ENCODE measurements at places on chromosomes 5 and 9. TPM values are rescaled to one million over a fixed set of nuclear protein-coding genes. Genes with fewer than 3 reads are reported as not detected.

The BTNL8 gene
- total RNA-seq: 0.96 TPM

The NTNG2 gene
- total RNA-seq: 12.1 TPM

The PCDH1 gene
- total RNA-seq: 8.9 TPM

The CENPK gene
- 0.83 TPM for total RNA-seq

The WNK2 gene
- 1.1 TPM for total RNA-seq

The GARIN3 gene
- total RNA-seq: not detected

- no peaks in the 10 kb centered on the region for H3K36me3 ChIP-seq
- DNase-seq: no peak
- H3K27me3 ChIP-seq: no peaks in the 10 kb centered on the region
- H3K4me3 ChIP-seq: no peak overlapping the region
- no peaks in the 10 kb centered on the region for H3K4me1 ChIP-seq
- no peak overlapping the region for H3K27ac ChIP-seq
Observed at GRCh38 chr5:84032324-84032723, 311.7 kb upstream of the HAPLN1 start.

DNA sequence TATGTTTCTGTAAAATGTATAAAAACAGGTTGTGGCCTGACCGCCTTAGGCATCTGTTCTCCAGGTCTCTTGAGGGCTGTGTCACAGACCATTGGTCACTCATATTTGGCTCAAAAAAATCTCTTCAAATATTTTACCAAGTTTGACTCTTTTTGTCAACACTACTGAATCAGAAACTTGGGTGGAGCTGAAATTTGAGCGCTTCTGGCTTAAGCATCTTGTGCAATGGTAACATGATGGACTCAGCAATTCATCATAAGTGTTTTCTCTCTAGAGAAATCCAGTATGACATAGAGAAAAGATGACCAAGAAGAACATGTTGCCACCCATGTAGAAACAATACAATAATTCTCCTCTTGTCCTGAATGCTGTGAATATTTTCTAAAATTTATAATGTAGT, 387.9 kb downstream of the MAT2B start:
- H3K36me3 ChIP-seq: no peaks in the 10 kb centered on the region
- no peak overlapping the region for H3K27ac ChIP-seq
- no peak overlapping the region for H3K4me3 ChIP-seq
- no peak for DNase-seq
- no peaks in the 10 kb centered on the region for H3K4me1 ChIP-seq

GRCh38 chr5:170534177-170534576, 30.4 kb downstream of the KCNIP1 start:
- H3K27ac ChIP-seq: no peak overlapping the region
- H3K27me3 ChIP-seq: no peaks in the 10 kb centered on the region
- DNase-seq: no peak
- no peak overlapping the region for H3K4me3 ChIP-seq

GRCh38 chr5:148214665-148215185, 11.9 kb downstream of the SPINK6 start:
- H3K4me3 ChIP-seq: no peak overlapping the region
- no peak for DNase-seq
- no peaks in the 10 kb centered on the region for H3K4me1 ChIP-seq
- H3K27ac ChIP-seq: no peak overlapping the region
- no peaks in the 10 kb centered on the region for H3K36me3 ChIP-seq
- H3K27me3 ChIP-seq: no peaks in the 10 kb centered on the region

DNA sequence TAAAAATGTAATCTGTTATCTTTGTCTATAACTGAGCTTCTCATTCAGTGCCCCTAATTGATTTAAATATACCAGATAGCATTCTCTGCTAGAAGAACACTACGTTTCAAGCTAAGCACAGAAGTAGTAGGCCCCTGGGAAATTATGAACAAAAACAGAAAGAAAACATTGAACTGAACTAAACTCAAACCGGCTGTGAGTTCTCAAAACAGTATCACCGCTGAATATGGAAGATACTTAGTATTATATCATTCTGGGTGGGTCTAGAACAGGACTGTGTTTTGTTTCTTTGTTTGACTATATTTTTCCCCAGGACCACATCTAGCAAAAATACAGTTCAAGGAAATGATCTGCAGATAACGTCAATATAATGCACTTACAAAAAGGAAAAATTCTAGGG, 95.1 kb upstream of the HMHB1 start:
- no peak overlapping the region for H3K4me3 ChIP-seq
- no peaks in the 10 kb centered on the region for H3K27me3 ChIP-seq
- H3K4me1 ChIP-seq: no peaks in the 10 kb centered on the region
- DNase-seq: no peak

DNA sequence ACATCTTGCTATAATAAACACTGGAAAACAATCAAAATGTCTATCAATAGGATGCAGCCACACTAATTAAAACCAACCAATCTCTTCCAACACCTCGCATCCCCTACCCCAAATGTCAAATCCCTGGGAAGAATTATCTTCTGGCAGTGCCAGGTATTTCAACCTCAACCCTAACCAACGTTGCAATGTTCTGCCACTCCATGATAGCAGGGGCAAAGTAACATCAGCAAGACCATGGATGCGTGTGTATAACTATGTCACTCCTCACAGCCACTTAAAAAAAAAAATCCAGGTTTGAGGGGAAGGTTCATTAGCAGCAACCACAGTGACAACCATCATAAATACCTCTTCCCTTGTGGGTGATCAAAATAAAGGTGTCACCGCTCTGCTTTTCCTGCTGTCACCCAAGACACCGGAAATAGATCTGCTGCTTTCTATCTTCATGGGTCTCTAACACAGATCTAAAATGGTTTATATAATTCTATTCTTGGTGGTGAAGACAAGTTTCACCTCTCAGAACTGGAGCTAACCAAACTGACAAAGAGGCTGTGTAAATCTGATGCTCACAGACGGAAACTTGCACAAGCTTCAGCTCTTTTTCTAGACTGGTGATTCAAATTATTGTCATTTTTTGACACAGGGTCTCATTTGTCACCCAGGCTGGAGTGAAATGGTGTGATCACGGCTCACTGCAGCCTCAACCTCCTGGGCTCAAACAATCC, 9.9 kb downstream of the HSPA9 start:
- DNase-seq: no peak
- H3K4me1 ChIP-seq: no peaks in the 10 kb centered on the region
- no peak overlapping the region for H3K4me3 ChIP-seq
- no peaks in the 10 kb centered on the region for H3K27me3 ChIP-seq
- H3K36me3 ChIP-seq: peaks cover 88% of the 10 kb centered on the region
- H3K27ac ChIP-seq: no peak overlapping the region

DNA sequence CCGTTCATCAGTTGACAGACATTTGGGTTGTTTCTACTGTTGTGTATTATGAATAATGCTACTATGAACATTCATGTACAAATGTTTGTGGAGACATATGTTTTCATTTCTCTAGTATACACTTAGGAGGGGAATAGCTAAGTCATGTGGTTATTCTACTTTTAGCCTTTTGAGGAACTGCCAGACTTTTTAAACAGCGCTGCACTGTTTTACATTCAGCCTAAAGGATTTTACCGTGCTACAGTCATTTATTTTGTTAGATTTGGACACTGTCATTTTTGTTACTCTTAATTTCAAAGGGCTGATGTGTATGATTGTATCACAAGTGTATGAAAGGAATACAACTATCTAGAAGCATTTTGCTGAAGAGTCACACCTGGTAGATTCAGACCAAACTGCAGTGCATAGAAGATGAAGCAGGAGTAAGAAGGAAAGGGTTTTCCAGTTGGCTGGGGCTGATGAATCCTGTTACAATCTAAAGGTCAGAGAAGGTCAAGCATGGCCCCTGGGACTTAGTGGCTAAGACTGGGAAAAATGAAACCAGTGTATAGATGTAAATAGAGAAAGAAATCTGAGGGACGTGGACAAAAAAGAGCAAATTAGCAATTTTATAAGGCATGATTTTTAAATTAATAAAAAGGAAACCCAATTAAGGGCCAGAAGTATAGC, 509.7 kb downstream of the PSAT1 start:
- H3K4me1 ChIP-seq: no peaks in the 10 kb centered on the region
- H3K27me3 ChIP-seq: no peaks in the 10 kb centered on the region
- H3K27ac ChIP-seq: no peak overlapping the region
- no peak overlapping the region for H3K4me3 ChIP-seq
- no peak for DNase-seq

GRCh38 chr5:174796711-174797192, 72.4 kb downstream of the MSX2 start:
- no peak for DNase-seq
- no peak overlapping the region for H3K27ac ChIP-seq
- H3K36me3 ChIP-seq: no peaks in the 10 kb centered on the region
- no peak overlapping the region for H3K4me3 ChIP-seq

GRCh38 chr9:131578731-131579504, 33.6 kb downstream of the PRRT1B start:
- no peaks in the 10 kb centered on the region for H3K4me1 ChIP-seq
- no peaks in the 10 kb centered on the region for H3K27me3 ChIP-seq
- no peak overlapping the region for H3K27ac ChIP-seq
- no peak overlapping the region for H3K4me3 ChIP-seq
- peaks cover 50% of the 10 kb centered on the region for H3K36me3 ChIP-seq

DNA sequence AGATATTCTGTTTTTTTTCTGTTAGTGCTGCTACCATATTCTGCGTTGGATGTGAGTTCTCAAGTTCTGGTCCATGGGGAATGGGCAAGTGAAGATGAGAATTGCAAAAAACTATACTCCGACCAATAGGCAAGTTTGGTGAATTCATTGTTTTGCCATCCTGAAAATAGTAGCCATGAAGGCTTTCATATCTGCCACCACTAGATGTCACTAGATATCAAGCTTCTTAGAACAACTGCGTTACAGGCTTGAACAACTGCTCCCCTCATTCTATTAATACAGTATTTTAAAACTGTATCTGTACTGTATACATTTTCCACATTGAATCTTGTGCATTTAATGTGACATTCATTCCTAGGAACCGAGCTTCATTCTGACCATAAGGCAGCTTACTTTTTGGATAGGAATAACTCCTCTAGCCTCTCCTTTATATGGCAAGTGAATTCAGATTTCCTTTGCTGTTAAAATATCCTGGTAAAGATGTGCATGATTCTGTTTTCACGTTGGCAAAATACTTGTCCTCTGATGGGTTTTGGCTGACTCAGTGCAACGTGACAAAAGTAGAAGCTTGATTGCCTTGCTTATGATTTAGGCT, 163.6 kb downstream of the SREK1 start:
- H3K36me3 ChIP-seq: no peaks in the 10 kb centered on the region
- H3K27ac ChIP-seq: no peak overlapping the region
- H3K27me3 ChIP-seq: no peaks in the 10 kb centered on the region
- no peak overlapping the region for H3K4me3 ChIP-seq
- DNase-seq: no peak

GRCh38 chr5:179321206-179321987, 23.9 kb downstream of the ADAMTS2 start:
- H3K4me1 ChIP-seq: no peaks in the 10 kb centered on the region
- no peaks in the 10 kb centered on the region for H3K36me3 ChIP-seq
- H3K27ac ChIP-seq: no peak overlapping the region
- no peak for DNase-seq
- H3K27me3 ChIP-seq: no peaks in the 10 kb centered on the region
- no peak overlapping the region for H3K4me3 ChIP-seq

DNA sequence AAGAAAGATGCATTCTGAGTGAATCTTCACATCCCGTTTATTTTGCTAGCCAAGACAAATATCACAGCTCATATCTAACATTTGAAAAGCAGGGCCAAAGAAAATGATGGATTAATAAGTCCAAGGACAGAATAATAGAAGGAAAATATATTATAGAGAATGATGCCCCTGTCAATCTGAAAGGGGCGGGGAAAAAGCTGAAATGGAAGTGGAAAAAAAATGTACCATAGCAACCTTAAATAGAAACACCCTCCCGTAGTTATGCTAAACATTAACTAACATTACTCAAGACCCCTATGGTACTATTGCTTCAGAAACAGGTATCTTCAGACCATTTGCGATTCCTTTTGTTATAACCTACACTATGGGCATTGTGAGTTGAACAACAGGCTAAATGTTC, 67.7 kb upstream of the SMARCA2 start:
- no peaks in the 10 kb centered on the region for H3K27me3 ChIP-seq
- H3K27ac ChIP-seq: no peak overlapping the region
- H3K36me3 ChIP-seq: no peaks in the 10 kb centered on the region
- H3K4me3 ChIP-seq: no peak overlapping the region
- H3K4me1 ChIP-seq: no peaks in the 10 kb centered on the region

GRCh38 chr9:136430588-136431234, 8.9 kb downstream of the INPP5E start:
- no peak overlapping the region for H3K27ac ChIP-seq
- H3K36me3 ChIP-seq: peaks cover 28% of the 10 kb centered on the region
- H3K4me1 ChIP-seq: no peaks in the 10 kb centered on the region

GRCh38 chr9:13063880-13064459, 215.5 kb downstream of the MPDZ start:
- no peaks in the 10 kb centered on the region for H3K4me1 ChIP-seq
- H3K4me3 ChIP-seq: no peak overlapping the region
- no peak overlapping the region for H3K27ac ChIP-seq
- no peaks in the 10 kb centered on the region for H3K27me3 ChIP-seq
- DNase-seq: no peak

All from adrenal gland (tissue), 19 donors.